Sciatic nerve (tissue), 2 donors: ENCODE measurements at places on chromosomes 2 and 18. TPM values are rescaled to one million over a fixed set of nuclear protein-coding genes. Genes with fewer than 3 reads are reported as not detected.

- no peak for DNase-seq
Measured at GRCh38 chr2:203453858-203454451, 81.1 kb downstream of the RAPH1 start.

- DNase-seq = no peak
Measured at GRCh38 chr2:20300656-20301055, 50.0 kb downstream of the PUM2 start.

Gene GCKR
- 0.71 TPM for total RNA-seq

DNA sequence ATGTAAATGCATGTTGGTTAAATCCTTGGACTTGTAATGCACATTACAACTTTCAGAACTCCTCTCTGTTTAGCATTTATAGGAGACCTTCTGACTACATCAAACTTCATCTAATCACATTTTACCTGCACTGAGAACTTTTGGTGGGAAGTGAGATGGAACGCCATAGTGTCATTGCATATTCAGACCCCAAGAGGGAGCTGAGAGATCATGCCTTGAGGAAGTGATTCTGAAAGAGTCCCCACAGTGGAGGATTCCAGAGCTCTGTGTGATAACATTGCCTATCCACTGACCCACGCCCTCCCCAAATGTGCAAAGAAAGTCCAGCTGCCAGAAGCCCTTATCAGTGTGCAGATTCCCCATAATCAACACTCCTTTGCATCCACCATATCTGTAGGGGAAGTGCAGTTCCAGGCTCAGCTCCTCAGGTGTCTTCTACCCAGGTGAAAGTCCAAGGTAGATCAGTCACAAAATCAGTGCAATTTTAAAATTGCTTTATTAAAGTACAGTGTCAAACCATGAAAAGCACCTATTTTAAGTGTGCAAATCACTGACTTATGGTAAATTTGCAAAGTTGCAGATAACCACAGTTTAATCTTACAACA lies 212.4 kb downstream of the RPIA start:
- no peak for DNase-seq

Gene ALK
- 0.18 TPM for total RNA-seq

- DNase-seq = no peak
Measured at GRCh38 chr2:25492726-25493125, 151.0 kb upstream of the DNMT3A start.

Gene FBLN7
- 2.3 TPM for total RNA-seq

DNA sequence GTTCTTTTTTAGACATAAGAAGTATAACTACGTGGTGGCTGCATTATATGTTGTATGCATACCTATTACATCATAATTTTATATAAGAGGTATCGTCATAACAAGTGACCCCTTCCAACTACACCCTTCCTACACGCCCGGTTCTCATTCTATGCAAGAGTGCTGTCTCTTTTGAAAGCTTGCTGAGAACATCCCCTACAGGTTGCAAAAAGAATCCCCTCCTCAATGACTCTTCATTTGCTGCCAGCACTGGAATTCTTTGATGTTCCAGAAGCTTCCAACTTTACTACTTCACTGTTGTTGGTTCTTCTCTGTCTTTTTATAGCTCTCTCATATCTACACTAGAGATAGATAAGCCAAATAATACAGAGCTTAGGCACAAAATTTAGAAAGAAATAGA lies 66.4 kb downstream of the CDH7 start:
- no peak for DNase-seq

DNA sequence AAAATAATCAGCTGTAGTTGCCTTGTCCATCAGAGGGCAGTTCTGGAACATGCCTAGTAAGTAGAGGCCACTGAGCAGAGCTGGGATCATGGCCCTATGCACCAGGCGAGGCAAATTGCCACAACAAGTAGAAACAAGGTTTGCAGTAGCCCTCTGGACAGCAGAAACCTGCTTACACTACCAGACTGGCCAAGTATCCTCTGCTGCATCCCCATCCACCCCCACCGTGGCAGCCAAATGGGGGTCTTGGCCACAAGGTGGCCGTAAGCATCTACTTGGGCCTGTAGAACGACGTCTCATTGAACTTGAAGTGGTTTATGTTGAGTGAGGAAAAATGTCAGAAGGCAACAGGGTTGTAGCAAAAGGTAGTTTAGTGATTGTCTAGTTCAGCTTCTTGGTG lies 241.2 kb downstream of the ALPK2 start:
- DNase-seq = no peak

DNA sequence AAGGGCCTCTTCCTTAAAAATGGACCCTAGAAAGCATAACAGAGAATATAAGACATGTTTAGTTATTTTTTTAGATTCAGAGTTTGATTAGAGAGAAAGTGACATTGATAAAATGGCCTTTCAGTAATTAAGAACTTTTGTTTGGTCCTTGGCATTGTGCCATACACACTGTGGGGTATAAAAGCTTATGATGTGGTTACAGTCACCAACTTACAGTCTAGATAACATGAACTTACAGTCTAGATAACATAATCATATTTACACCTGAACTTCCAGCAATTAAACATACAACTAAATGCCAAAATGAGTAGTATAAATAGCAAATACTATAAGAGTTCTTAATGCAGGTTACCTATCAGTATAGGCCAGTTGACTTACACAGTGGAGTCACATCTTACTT lies 25.6 kb upstream of the EFEMP1 start:
- DNase-seq = no peak

GRCh38 chr2:235024191-235024860 lies 72.5 kb downstream of the SH3BP4 start:
- no peak for DNase-seq

DNA sequence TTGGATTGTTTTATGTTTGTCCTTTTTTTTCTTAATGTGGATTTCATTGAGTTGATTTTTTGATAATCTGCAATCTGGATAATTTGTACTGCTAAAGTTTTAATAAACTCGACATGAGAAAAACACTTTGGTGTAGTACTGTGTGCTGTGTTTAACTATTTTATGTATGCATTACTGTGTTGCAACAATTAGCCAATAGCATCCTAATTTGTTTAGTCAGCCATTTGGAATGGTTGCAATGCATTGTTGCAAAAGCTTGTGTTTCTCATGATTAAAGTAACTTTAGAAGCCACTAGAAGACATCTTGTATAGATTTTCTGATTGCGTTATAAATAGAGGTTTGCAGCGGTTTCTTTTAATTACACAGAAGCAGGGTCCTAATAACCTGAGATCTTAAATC lies 53.5 kb downstream of the PPIG start:
- no peak for DNase-seq

- DNase-seq = no peak
Measured at GRCh38 chr2:234133004-234133403, 82.5 kb downstream of the SPP2 start.

DNA sequence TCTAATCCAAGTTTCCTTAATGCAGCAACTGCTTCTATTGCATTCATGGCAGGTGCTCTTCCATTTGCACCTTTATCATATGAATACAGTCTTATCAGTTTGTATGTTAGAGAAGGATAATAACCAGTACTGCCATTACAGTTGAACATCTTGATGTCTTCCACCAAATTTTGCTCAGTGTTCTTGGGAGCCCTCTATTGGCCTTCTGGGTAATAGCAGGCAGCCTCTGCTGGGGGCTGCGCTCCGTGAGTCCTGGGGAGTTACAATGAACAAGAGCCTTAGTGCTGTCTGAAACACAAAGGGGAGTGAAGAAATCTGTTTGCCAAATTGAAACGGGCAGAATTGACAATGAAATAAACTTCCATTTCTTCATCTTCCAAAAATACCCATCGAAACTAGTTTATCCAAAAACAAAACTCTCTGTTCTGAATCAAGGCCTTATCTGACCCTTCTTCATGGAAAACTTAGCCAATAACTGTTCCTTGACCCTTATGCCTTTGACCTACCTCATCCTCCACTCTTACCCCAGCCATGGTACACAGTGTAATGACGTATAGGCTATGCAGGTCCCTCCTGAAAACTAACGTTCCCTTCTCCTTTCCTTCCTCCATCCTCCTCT lies 79.9 kb downstream of the ALK start:
- DNase-seq = no peak
